Esophagus mucosa (tissue), 1 donor: ENCODE measurements at places on chromosomes 1 and 21.

- ATAC-seq = peak; percentile 67
These were observed 1.4 kb downstream of the GJA4 start for GRCh38 chr1:34794001-34794789.

DNA sequence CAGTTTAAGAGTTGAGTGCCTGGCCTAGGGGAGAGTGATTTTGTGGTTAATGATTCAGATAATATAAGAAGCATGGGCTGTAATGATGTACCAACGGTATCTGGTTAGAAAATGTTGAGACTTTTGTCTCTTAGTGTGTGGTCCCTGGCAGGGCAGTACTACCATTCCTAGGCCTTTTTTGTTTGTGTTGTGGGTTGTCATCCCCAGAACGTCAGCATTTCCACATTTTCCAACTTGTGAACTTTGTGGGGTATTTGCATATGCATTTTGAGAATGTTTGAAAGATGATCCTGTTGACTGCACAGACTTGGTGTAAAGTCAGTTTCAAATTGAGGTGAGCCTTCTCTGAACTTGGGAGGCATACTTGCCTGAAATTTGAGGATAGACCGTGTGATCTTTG, 11.4 kb downstream of the NEK7 start:
- ATAC-seq = no peak

- no peak for ATAC-seq
These were observed 198.9 kb downstream of the HS2ST1 start for GRCh38 chr1:87113313-87113712.

- no peak for ATAC-seq
These were observed 19.0 kb upstream of the RNF11 start for GRCh38 chr1:51217101-51217500.

GRCh38 chr1:193755441-193755840, 569.0 kb upstream of the B3GALT2 start:
- ATAC-seq = no peak
